ENCODE measurements at places on chromosomes 16 and 17.

DNA sequence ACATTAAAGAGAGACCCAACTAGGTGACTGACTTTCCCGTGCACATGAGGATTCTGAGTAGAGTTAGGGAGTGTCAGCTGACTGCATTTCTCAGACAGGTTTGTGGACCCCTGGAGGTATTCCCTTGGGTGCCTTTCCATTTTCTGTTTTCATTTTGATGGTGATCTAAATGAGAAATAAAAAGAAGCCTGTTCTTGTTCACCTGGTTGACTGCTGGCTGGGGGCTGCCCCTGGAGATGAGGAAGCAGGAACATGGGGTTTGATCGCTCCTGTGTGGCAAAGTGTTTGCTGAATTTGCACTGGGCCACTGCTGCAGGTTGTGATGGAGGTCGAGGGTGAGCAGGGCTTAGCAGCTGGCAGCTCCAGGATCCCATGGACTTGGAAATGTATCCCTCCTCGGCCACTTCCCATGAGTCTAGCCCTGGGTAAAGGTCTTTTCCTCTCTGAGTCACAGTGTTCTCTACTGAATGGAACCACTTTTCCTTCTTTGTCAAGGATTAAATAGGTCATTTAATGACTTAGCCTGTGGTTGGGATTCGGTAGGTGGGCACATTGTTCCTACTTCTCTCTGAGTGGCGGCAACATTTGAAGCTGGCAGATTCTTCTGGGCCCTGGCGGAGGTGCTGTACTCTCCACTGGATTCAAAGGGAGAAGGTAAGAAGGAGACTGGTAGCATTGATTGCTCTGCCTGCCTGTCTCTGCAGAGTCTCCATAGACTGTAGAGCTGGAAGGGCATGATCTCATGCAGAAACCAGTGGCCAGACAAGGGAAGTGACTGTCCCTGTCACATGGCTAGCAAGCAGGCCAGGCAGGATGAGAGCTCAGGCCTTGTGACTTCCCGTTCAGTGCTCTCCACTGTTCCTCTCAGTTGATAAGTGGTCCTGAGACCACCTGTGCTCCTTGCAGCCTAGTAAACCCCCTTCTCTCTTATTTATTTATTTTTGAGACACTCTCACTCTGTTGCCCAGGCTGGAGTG, 17.9 kb downstream of the SNX29 start:
- no peaks in the 10 kb centered on the region for H3K27me3 ChIP-seq
- H3K4me1 ChIP-seq = no peaks in the 10 kb centered on the region
- H3K27ac ChIP-seq = no peak overlapping the region
- H3K4me3 ChIP-seq = no peak overlapping the region
- no peak for DNase-seq

DNA sequence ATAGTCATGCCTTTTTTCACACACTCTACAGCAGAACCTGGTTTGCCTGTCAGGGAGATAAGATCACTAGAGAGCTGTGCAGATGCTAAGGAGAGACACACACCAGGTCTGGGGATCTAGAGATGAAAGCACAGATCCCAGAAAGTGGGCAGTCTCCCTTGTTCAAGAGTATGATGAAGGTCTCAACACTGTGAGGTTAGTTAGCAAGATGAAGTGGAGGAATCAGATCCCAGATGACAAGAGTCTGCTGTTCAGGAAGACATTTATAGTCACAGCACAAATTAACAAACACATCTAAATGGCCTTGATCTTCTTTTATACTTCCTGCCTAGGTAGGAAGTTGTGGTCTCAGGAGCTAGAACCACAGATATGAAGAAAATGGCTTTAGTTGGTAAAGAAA, 23.4 kb upstream of the SKAP1 start:
- peak overlapping the region; percentile 13 for H3K4me3 ChIP-seq
- H3K4me1 ChIP-seq = peaks cover 65% of the 10 kb centered on the region
- DNase-seq = no peak
- no peaks in the 10 kb centered on the region for H3K27me3 ChIP-seq
- H3K36me3 ChIP-seq = no peaks in the 10 kb centered on the region

DNA sequence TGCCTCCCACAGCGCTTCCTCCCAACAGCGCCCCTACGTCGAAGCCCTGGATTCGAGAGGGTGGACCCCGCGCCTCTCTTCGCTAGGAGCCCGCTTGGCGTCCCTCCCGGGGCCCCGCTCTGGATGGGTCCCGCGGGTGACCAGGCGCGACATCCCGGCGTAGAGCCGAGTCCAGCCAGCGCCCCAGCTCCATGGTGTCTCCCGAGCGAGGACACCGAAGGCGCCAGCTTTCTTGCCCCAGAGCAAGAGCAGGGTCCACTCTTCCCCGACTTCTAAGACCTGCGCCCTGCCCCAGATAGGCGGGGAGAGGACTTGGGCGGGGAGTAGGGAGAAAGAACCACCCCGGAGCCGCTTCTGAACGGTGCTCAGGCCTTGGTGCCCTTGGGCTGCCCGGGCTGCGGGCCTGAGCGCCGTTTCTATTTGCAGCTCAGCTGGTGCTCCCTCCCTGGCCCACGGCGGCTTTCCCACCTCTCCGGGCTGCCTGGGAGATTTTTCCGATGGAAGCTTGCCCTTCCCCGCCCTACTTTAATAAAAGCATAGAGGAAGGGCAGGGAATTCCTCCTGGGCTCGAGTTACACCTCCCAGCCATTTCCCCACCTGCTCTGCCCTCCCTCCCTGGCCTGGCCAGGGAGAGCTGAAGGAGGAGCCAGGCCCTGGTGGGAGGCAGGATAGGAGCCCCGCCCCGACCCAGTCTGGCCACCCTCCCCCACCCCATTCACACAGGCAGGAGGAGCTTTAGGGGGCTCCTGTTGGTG, 1.8 kb downstream of the MMP15 start:
- peaks cover 7% of the 10 kb centered on the region for H3K27me3 ChIP-seq
- H3K36me3 ChIP-seq = no peaks in the 10 kb centered on the region
- H3K27ac ChIP-seq = no peak overlapping the region
- peak overlapping the region; percentile 61 for H3K4me3 ChIP-seq
- H3K4me1 ChIP-seq = peaks cover 29% of the 10 kb centered on the region

GRCh38 chr17:62965174-62965685, 805 bp upstream of the TANC2 start:
- DNase-seq = no peak
- no peaks in the 10 kb centered on the region for H3K27me3 ChIP-seq
- H3K36me3 ChIP-seq = no peaks in the 10 kb centered on the region
- H3K27ac ChIP-seq = peak overlapping the region; percentile 77
- peaks cover 18% of the 10 kb centered on the region for H3K4me1 ChIP-seq
- peak overlapping the region; percentile 65 for H3K4me3 ChIP-seq

DNA sequence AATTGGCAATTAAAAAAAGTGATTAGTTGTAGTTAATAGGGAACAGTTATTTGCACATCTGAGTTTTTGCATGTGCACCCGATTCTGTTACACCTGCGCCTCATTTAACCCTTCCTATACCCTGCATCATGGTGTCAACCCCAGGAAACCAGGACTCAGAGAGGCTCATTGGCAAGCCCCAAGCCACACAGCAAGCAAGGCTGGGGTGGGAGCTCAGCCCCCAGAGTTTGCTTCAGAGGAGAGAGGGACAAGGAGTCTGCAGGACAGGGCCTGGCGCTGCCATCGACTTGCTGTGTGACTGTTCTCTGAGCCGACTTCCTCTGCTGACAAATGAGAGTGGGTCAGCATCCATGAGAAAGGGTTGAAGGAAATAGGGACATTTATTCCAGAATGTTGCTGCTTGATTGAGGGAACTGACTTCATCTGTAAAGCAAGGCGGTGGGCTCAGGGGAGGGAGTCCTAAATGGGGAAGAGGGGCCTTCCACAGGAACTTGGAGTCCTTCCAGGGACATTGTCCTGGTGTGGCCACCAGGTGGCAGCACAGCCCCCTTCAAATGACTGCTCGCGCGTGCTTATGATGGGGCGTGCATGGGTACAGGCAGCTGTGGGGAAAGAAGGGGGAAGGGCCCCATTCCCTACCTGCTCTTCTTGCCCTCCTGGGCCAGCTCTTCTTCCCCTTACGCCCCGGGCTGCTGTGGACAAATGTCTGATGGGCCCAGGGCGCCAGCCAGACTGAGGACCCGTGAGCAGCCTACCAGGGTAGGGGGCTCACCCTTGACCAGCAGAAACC, 51.6 kb downstream of the NT5M start:
- no peaks in the 10 kb centered on the region for H3K27me3 ChIP-seq
- H3K36me3 ChIP-seq = no peaks in the 10 kb centered on the region
- no peak overlapping the region for H3K4me3 ChIP-seq
- no peak overlapping the region for H3K27ac ChIP-seq
- peak; percentile 76 for DNase-seq

DNA sequence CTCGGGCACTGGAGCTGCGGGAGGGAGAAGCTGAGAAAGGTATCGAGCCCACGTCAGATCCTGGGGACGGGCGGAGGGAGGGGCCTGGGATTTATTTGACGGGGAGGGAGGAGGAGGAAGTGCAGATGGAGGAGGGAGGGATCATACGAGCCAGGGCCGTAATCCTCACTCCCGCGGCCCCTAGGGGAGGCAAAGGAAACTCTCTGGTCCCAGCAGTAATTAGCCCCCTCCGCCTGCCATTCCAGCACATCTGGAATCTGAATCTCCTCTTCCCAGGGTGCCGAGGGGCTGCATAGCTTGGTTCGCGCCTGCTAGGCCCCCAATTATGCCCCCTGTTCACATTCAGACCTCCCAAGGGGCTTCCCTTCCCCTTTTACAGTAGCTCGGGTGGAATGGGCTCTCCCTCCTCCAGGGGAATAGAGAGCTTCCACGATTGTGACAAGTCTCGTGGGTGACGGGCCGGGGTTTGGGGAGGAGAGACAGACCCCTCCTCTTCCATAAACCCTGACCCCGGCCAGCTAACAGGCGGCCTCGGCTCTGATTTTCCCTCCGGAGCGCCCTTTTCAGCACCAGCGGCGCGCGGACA, at the start of gene SEZ6L2:
SEZ6L2 (minus strand) TSS at position 35 of the 586 bp plus-strand sequence. CDS start 531 bp downstream, outside the sequence.
- H3K36me3 ChIP-seq = no peaks in the 10 kb centered on the region
- DNase-seq = peak; percentile 69
- H3K4me3 ChIP-seq = peak within 1 kb of the TSS; percentile 55
- H3K4me1 ChIP-seq = peaks cover 22% of the 10 kb centered on the region

DNA sequence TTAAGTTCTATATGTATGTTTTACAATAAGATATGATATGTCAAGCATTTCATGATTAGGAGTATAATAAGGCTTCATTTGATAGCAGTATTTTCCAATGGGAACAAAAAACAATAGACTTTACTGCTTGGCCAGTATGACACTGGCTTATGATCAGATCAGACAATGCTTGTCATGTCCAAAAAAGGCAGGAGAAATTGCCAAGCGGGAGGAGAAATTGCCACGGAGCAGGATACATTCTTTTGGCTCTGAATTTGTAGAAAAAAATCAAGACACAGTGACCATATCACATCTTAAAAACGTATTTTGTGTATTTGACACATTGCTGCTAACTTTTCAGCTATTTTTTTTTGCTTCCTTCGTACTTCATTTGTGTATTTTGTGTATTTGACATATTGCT, 404.1 kb downstream of the CNTNAP4 start:
- no peaks in the 10 kb centered on the region for H3K36me3 ChIP-seq
- no peak overlapping the region for H3K27ac ChIP-seq
- no peaks in the 10 kb centered on the region for H3K27me3 ChIP-seq

- H3K4me1 ChIP-seq = peaks cover 13% of the 10 kb centered on the region
- H3K36me3 ChIP-seq = peaks cover 64% of the 10 kb centered on the region
- no peak overlapping the region for H3K4me3 ChIP-seq
- H3K27ac ChIP-seq = no peak overlapping the region
- H3K27me3 ChIP-seq = no peaks in the 10 kb centered on the region
- DNase-seq = no peak
Observed at GRCh38 chr17:47176389-47176826, 12.7 kb downstream of the CDC27 start.

DNA sequence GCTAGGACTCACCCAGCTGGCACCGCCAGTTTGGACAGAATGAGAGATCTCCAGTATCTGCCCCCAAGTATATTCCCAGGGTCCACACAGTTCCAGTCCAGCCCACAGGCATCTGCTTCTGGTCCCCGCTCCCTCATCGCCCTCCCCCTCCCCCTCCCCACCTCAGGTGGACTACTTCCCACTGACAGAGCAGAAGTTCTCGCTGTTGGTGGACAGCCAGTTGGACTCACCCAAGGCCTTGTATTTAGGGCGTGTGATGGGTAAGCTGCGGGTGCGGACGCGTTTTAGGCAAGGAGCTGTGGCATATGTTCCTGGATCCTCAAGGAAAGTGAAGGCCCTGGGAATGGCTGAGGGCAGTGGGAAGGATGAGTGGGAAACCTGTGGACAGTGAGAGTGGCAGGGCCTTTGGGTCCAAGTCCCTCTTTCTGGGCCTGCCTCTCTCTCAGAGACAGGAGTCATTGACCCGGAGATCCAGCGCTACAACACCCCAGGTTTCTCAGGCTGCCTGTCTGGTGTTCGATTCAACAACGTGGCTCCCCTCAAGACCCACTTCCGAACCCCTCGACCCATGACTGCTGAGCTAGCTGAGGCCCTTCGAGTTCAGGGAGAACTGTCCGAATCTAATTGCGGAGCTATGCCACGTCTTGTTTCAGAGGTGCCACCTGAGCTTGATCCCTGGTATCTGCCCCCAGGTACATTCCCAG, 14.9 kb downstream of the CNTNAP1 start:
- H3K36me3 ChIP-seq = peaks cover 30% of the 10 kb centered on the region
- no peaks in the 10 kb centered on the region for H3K27me3 ChIP-seq
- H3K27ac ChIP-seq = no peak overlapping the region
- DNase-seq = no peak

DNA sequence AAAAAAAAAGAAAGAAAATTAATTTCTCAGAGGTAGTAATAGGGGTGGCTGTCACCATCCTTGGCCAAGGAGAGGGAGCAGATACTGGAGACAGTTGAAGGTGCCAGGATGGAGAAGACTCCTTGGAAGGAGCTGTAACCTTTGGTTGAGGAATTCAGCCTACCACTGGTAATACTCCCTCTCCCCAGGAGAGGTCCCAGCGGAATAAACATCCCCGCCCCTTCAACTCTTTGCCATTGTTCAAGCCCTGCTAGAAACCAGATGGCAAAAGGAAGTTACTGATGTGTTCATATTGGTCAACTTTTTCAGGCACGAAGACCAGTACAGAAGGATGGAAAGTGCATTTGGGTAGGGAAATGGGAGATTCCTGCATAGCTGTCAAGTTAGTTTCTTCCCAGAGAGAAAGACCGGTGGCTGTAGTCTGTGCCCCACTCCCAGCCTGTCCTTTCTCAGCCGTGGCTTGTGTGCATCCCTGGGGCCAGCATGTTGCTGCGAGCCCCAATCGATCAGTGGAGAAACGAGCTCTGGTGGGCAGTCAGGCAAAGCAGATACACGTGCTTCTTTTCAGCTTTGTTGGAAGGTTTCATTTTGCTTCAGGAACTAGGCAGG, 612.1 kb downstream of the MAF start:
- H3K4me3 ChIP-seq = no peak overlapping the region
- DNase-seq = no peak
- no peaks in the 10 kb centered on the region for H3K36me3 ChIP-seq

DNA sequence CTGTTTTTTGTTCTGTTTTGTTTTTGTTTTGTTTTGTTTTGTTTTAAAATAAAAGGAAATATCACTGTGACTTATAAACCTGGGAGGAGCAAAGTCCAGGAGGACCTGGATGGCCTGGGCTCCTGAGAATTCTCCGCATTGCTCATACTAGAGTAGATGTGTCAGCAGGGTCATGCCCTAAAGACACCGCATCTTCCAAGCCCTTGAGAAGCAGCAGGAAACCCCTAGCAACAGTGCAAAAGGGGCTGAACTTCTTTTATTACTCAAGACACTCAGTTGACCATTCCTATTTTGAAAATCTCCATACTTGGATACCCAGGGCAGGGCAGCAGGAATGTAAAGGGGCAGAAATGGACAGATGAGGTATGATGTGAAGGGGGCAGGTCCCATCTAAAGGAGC, 51.8 kb downstream of the SYT17 start:
- H3K4me1 ChIP-seq = no peaks in the 10 kb centered on the region
- no peak for DNase-seq
- H3K27me3 ChIP-seq = no peaks in the 10 kb centered on the region
- H3K36me3 ChIP-seq = no peaks in the 10 kb centered on the region
